ENCODE measurements at places on chromosomes 5 and 9.

DNA sequence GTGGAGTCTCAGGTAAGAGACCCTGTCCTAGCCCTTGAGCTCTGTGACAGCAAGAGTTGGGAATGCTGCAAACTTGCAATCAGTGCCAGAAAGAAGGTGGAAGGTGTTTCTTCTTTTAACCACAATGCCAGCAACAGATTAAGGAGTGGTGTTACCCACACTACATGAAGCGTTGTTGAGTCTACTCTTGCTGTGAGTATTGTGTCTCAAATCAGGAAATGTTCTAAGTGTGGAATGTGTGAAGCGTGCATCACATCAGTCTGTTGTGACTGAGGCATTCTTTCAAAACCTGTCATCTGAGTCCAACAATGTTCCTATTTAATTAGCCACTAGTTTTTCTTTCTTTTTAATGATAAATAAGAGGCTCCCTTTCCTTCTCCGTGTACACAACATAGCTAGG is 2.9 kb upstream of the LURAP1L start:
- no peak for DNase-seq

DNA sequence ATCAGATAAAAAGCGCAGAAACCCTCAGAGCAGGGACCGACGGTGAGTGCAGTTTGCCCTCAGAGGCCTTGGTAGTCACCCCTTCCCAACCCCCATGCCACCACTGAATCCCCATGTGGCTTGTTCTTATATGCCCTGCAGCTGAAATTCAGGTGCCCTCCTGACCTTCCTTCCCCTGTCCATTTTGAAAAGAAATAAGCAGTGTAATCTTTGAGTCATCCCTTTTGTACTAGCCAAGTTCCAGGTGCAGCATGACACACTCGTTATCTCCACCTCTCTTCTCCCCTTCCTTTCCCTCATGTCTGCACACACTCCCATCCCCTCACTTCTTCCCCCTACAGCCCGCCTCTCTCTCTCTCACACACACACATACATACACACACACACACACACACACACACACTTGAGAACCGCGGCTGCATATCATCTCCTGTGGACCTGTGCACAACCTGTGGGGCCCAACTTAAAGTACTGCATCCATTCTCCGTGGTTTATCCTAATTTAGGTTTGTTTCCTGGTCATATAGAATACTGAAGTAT is 53.1 kb downstream of the SYK start:
- no peak for DNase-seq

- no peak for DNase-seq
Observed at GRCh38 chr5:81389025-81389424, 4.9 kb downstream of the ACOT12 start.

DNA sequence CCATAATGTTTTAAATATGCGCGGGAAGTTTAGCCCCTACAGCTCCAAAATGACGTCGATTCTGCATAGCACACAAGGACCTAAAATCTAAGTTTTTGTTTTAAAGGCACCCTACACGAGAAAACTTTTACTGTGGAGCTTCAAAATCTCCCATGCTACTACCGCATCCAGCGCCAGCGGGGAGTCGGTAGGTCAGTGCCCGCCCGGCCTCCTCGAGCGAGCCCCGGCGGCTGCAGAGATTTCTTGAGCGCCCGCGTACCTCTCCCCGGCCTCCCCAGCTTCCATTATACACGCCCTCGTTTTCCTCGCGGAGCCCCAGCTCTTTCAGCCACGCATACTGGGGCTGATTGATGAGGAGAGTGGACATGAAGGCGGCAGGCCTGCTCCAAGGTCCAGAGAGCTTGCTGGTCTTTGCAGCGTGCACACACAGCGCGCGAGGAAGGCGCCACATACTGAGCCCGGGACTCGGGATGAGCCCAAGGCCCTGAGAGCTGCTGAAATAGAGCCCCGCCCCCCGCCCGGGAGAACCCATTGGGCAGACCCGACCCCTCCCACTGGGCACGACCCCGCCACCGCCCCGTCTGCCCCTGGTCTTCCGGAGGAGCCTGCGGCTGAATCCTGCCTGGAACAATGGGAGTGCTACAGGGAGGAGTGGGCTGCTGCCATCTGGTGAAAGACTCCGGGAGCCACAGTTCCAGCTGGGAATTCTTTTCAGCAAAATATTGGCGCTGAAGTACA is at the start of gene ALDH7A1:
ALDH7A1 (minus strand) TSS at position 472 of the 738 bp plus-strand sequence; CDS start at position 451, 21 bp downstream.
- peak; percentile 93 for DNase-seq

DNA sequence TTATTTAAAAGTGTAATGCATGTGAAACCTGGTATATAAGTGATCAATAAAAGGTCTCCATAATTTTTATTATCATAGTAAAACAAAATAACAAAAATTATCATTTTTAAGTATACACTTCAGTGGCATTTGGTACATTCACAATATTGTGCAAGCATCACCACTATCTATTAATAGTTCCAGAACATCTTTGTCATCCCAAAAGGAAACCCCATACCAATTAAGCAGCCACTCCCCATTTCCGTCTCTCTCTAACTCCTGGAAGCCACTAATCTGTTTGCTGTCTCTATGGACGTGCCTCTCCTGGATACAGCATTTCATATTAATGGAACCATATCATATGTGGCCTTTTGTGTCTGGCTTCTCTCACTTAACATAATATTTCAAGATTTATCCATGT is 7.6 kb downstream of the OLFML2A start:
- no peak for DNase-seq

GRCh38 chr5:9596824-9597223 is 33.3 kb downstream of the TAS2R1 start:
- DNase-seq, result peak; percentile 30

DNA sequence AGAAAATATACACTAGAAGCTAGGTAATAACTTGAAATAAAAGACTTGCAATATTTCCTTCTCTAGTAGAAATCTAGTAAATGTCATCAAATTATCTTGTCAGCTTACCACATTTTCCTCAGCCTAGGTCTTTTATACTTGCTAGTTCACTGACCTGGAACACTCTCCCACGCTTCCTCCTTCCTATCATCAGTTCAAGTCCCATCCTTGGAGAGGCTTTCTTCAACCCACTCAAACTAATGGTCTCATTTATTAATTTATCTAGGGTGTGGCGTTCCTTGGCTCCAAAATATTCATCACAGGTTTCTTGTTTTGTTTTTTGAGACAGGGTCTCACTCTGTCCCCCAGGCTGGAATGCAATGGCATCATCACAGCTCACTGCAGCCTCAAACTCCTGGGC is 2.9 kb downstream of the FAM13B start:
- DNase-seq, result no peak

GRCh38 chr5:87347272-87347671 is 65.5 kb downstream of the CCNH start:
- no peak for DNase-seq

- no peak for DNase-seq
Observed at GRCh38 chr5:120055858-120056257, 408.2 kb upstream of the PRR16 start.

DNA sequence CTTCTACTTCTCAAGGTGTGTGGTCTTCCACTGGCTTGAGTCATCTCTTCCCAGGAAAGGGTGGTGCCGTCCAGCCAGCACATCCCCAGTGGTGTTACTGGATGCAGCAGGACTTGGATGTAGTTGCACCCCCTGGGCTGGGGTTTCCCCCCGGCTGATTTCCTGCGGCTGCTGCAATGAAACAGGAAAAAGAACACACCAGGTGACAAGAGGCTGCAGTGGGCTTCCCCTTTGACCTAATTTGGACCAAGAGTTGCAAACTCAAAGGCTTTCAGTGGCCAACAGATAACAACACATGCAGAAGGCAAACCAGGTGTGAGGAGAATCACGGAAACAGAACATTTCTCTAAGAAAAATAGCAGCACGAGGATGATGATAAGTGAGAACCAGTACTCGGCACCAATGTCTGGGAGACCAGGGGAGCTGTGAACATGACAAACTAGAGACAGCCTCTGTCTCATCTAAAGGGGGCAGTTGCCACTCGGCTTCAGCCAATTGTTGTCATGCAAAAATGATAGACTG is 83.7 kb downstream of the PDE6A start:
- DNase-seq, result no peak

- no peak for DNase-seq
Observed at GRCh38 chr9:97419309-97419867, 7.5 kb downstream of the TDRD7 start.

GRCh38 chr5:38417658-38418017 is 138.8 kb downstream of the LIFR start:
- DNase-seq, result no peak

DNA sequence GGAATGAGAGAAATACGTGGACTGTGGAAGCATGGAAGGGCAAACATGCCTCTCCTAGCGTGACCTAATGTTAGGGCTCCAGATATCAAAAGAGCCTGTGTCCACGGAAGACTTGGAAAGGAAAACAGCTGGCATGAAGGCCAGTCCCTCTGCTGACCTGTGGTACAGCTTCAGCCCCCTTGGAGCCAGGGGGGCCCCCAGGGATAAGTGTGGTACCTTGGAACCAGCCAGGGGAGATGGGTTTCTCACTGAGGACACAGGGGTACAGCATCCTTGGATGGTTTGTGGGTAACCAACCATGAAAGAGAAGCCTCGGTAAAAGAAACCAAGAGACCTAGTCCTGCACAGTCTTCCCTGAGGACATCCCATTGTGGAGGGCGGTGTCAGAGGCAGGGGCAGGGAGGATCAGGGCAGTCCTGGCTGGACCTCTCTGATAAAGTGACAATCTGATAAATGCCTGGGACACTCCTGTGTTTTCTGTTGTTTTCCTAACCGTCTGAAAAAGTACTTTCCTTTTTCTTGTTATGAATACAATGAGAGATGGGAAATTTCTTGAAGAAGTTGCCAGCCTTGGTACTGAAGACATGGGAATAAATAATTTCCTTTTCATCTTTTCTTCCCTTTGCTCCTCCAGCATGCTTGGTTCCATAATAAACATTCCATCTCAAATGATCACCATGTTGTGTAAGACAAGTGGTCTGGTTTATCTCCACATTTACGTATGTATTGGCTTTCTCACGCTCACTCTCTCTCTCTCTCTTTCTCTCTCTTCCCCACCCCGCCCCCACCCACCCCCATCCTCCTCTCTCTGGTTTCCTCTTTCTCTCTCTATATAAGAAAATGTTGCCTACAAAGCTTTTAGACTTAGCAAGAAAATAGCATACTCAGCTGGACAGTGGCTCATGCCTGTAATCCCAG is 102.1 kb downstream of the SUSD1 start:
- DNase-seq, result no peak

DNA sequence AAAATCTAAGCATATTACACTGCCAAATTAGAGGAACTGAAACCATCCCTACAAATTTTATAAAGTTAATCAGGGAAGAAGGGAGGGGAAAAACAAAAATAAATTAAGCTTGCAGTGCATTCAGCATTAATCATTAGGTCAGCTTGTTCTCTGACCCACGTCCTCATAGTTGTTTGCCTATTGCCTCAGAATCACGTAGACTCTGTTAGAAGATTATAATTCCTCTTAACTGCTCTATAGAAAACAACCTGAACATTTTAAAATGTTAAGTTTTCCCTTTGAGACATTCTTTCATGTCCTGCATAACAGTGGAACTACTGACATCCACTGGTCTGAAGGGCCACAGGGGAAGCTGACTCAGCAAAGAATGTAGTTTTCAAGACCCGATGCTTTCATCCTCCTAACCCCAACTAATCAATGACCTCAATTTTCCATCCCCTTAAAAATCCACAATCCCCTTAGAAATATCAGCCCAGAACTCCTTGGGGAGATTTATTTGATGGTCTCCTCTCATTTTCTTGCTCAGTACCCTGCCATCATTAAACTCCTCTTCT is 112.4 kb downstream of the FBXO4 start:
- DNase-seq, result no peak

DNA sequence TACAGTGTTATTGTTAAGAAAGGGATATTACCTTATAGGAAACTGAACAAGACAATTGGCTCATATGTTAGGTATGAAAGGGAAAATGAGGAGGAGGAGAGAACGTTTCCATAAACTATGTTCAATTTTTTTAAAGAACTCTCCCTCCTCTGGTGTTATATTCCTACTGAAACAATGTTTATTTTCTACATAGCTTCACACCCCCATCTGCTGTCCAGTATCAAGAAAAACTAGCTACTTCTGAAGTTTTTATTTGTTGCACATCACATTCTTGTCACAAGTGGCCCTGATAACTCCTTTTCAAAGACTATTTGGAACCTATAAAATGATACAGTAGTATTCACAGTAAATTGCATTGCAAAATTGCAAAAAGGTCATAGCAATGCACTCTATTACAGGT is 223.4 kb upstream of the FAM174A start:
- DNase-seq, result no peak

- DNase-seq, result no peak
Observed at GRCh38 chr9:696332-697323, 144.9 kb upstream of the DMRT1 start.

DNA sequence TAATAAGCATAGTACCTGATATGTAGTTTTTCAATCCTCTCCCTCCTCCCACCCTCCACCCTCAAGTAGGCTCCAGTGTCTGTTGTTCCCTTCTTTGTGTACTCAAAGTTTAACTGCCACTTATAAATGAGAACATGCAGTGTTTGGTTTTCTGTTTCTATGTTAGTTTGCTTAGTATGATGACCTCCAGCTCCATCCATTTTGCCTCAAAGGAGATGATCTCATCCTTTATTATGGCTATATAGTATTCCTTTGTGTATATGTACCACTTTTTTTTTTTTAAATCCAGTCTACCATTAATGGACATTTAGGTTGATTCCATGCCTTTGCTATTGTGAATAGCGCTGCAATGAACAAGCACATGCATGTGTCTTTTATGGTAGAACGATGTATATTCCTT is 20.5 kb downstream of the POLK start:
- DNase-seq, result no peak

DNA sequence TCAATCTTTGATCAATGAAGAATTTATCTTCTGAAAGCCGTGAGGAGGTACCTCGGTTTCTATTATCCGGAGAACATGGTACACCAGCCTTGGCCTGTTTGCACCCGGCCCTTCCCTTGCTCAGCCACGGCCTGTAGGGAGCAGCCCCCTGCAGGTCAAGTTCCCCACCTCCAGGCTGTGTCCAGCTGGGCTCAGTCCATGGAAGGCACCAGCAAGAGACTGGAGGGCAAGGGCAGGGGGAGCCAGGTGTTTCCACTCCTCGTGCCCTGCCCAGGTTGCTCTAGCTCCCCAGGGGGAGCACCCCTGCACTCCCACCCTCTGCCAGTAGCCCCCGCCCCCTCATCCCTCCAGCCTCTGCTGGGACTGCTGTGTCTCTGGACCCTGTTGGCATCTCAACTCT is 87.3 kb upstream of the ADAMTS2 start:
- no peak for DNase-seq

DNA sequence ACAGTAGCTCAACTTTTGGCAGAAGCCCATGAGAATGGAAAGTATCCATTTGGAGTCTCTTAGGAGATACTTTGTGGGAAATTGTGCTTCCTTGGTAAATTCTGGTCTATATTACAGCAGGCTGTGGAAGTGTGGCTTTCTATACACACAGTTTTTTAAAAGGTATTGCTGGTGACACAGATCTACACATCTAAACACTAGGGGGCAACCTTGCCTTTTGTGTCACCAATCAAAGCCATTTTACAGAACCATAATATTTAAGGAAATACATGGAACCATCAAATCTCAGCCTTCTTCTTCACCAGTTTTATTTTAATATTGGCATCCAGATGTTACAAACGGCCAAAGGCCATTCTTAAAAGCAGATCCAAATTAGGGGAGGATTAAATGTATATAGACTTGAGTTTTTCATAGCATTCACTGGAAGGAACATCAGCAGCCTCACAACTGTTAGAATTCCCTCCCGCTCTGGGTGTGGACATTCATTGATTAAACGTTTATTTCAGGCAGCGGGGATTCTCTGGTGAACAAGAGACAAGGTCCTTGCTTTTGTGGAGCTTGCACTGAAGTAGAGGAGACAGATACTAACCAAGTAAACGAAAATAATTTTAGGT is 132.4 kb upstream of the EPB41L4A start:
- peak; percentile 42 for DNase-seq
